HFFc6 (cell line): ENCODE measurements at places on chromosomes 2 and 18. TPM values are rescaled to one million over a fixed set of nuclear protein-coding genes. Genes with fewer than 3 reads are reported as not detected.
A peak's percentile ranks its signal among the peaks of the same experiment; 100 is the strongest.

- DNase-seq, result no peak
Observed at GRCh38 chr2:227793148-227793712, 20.4 kb upstream of the CCL20 start.

The ALPI gene
- not detected in 3 replicates for total RNA-seq

- no peak for DNase-seq
Observed at GRCh38 chr2:185796758-185797157, 58.2 kb downstream of the FSIP2 start.

DNA sequence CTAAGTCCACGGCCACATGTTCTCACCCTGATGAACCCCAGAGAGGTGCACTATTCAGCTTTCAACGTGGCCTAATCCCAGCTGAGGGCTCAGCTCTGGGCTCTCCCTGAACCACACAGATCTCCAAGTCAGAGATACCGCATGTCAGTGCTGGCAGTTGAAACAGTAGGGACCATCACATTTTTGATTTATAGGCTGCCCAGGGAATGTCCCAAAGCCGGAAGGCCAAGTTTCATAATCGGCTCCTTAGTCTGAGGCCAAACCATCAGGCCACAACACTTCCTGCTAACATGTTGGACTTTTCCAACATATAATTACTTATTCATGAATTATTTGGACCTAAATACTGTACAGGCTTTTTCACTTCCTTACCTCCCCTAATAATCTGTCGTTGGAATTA lies 91.9 kb upstream of the KLHL29 start:
- peak; percentile 7 for DNase-seq

The B3GNT7 gene
- total RNA-seq, result 0.12 to 0.15 TPM in 2 of 3 replicates, not detected in the other

The SPC25 gene
- 5.2 to 16.1 TPM (median 13.5 TPM) in 3 replicates for total RNA-seq

The SLC11A1 gene
- total RNA-seq, result 0.05 to 0.15 TPM (median 0.12 TPM) in 3 replicates

GRCh38 chr18:36706134-36706881 lies 122.5 kb downstream of the TPGS2 start:
- DNase-seq, result peak; percentile 36

GRCh38 chr2:41197781-41198180 lies 745.9 kb upstream of the SLC8A1 start:
- no peak for DNase-seq

DNA sequence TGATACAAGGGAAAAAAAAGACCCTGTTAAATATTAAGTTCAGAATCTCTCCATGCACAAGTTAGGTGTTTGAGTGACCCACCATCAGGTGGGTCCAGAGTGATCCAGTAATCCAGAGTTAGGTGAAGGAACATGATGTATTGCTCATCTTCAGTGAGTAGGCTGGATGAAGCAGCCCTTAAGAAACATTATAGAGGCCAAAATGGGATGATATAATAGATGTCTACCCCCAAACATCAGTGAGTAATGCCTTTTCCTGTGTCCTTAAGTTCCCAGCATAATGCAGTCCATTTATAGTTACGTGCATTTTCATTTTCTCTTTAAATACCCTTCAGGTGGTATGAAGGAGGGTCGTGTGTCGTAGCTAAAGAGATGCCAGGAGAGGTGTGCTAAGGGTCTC lies 89.6 kb downstream of the MAP4K4 start:
- DNase-seq, result no peak

DNA sequence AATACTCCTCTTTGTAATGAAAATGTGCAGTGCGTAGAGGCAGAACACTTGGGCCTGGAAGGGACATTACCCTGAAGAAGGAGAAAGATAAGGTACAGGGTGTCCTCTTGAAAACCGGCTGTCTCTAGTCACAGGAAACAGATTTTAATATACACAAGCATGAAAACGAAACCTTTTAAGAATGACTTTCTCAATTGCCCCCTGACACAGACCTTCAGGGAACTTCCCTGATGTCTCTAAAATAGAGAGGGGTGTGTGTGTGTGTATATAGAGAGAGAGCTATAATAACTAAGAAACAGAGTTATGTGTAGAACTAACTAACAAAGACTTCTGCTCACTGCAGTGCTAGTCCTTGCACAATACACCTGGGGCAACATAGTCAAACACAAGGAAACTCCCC lies 780.0 kb downstream of the CNTNAP5 start:
- DNase-seq, result no peak

The HOXD10 gene
- 11.4 to 13.5 TPM (median 13.1 TPM) in 3 replicates for total RNA-seq

The CFAP210 gene
- total RNA-seq, result 0.16 TPM in 1 of 2 replicates, not detected in the other

DNA sequence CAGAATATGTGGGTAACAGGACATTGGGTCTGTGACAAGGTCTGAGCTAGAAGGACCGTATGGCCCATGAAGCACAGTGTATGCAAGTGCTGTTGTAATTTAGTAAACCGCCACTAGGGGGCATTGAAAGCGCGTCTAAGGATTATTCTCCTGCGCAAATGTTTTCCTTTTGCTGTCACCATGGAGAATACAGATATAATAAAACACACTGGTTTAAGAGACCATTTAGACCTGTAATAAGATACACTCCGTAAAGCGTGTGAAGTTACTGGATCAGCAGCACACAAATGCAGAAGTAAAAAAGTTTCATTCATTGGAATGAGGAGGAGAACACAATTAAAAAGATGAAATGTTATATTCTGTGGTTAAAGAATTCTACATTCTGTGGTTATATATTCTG lies 272.4 kb downstream of the AGAP1 start:
- peak; percentile 85 for DNase-seq

GRCh38 chr2:27844821-27845255 lies 45.3 kb downstream of the RBKS start:
- DNase-seq, result no peak

DNA sequence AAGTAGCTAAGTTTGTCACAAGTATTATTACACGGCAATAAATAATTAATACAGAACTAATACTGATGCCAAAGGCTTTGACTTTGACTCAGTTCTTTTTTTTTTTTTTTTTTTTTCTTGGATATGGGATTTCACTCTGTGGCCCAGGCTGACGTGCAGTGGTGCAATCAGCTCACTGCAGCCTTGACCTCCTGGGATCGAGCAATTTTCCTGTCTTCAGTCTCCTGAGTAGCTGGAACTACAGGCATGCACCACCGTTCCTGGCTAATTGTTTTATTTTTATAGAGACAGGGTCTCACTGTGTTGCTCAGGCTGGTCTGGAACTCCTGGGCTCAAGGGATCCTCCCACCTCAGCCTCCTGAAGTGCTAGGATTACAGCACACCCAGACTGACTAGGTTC lies 284.5 kb downstream of the SS18 start:
- DNase-seq, result no peak

The KYNU gene
- total RNA-seq, result 0.63 TPM in 1 of 3 replicates, not detected in the others

The CENPO gene
- total RNA-seq, result 17.8 to 32.4 TPM (median 28.7 TPM) in 3 replicates

GRCh38 chr18:28267276-28267675 lies 90.3 kb upstream of the CDH2 start:
- DNase-seq, result no peak

DNA sequence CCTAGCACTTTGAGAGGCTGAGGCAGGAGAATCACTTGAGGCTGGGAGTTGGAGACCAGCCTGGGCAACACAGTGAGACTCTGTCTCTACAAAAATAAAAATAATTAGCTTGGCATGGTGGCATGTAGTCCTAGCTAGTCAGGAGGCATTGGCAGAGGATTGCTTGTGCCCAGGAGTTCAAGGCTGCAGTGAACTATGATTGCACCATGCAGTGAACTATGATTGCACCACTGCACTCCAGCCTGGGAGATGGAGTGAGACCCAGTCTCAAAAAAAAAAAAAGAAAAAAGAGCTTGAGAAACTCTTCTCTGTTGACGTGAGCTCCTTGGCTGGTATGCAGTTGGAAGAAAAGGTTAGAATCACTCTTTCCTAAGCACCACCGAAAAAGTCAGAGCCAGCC lies 125.1 kb upstream of the TNP1 start:
- no peak for DNase-seq

The CENPA gene
- 7.1 to 19.3 TPM (median 15.2 TPM) in 3 replicates for total RNA-seq

The CD207 gene
- not detected in 3 replicates for total RNA-seq
